ENCODE measurements at places on chromosomes 5 and 9.

DNA sequence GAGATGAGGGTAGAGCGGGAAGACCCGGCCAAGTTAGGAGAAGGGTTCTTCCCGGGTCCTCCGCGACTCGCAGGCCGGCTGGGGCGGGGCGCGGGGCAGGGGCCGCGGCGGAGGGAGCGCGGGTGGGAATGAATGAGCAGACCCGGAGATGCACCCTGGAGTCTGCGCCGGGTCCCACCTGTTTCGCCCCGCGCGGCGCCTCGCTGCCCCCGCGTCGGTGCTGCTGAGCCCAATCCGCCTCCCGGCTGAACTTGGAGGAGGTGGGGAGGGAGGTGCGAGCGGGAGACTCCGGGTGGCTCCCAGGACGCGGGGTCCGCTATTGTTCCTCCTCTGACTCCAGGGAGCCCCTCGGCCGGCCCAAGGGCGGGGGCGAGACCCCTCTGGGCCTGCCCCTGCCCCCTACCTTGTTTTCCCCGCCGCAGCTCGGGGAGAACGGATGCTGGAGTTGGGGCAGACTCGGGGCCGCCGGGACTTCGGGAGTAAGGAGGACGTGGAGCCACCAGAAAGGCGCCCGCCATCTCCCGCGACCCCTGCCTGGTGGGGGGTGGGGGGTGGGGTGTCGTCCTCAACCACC lies 659 bp downstream of the RAI14 start:
- DNase-seq: no peak

DNA sequence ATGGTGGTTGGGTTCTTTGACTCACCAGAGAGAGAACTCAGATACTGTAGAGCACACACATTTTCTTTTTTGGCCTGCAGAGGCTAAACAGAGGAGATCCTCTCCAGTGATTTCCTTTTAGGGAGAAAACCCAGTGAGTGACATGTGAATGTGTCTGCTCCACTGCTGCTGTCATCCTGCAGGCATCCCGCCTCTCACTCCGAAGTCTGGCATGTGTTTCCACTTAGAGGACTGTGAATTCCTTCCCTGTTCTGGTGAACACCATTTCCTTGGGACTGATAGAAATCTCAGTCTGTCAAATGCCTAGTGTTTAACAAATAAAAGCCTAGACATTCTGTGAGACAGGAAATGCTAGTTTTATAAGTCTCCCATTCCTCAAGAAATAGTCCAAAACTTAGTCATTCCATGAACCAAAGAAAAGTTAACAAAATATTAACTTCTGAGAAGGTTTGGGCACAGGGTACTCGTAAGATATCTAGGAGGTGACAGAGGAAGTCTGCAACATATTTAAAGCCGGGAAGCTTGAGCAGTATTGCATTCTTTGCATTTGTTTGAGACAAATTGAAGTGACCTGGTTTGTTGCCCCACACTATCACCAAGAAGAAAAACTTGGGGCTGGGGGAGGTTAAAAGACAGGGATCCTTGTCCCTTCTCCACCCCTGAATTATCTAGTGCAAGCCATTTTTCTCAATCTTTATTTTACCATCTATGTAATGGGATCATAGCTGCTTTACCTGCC lies 74.9 kb upstream of the NIPAL4 start:
- DNase-seq: no peak

DNA sequence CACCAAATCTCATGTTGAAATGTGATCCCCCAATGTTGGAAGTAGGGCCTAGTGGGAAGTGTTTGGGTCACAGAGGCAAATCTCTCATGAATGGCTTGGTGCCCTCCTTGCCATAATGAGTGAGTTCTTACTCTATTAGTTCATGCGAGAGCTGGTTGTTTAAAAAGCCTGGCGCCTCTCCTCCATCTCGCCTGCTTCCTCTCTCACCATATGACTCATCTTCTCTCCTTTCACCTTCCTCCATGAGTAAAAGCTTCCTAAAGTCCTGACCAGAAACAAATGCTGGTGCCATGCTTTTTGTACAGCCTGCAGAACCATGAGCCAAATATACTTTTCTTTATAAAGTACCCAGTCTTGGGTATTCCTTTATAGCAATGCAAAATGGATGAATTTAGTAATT lies 20.9 kb upstream of the ARHGAP26 start:
- DNase-seq: no peak

- no peak for DNase-seq
Measured at GRCh38 chr9:126303488-126303887, 23.1 kb upstream of the MVB12B start.

DNA sequence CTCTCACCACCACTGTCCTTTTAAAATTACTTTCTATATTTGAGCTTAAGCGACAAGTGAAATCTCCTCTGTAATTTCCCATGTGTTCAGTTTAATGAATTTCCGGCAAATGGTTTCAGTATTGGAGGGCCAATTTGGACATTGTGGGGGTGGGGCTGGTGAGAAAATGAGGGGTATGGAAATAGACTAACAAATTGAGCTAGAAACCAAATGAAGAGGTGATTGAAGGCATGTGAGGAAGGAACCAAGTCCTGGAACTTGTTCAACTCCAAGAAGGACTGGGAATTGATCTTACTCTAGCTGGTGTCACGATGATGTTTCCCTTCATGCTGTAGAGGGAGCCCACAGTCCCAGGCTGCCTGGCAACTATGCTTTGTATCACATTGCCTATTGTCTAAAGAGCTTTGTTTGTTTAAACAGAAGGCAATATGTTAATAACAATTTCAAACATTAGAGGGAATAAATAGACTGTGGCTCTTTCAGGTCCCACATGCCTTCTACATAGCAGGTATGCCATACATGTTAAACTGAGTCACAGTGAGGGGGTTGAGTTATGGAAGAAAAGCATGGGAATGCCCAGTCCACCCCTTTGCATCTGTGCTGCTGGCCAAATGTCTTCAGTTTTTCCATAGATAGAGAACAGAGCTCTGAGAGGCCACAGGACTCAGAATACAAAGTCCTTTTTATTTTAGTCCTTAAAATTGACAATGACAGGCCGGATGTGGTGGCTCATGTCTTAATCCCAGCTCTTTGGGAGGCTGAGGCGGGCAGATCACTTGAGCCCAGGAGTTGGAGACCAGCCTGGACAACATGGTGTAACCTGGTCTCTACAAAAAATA lies 25.0 kb upstream of the MATR3 start:
- DNase-seq: no peak

GRCh38 chr9:5113523-5113922 lies 71.9 kb downstream of the INSL6 start:
- DNase-seq: no peak

DNA sequence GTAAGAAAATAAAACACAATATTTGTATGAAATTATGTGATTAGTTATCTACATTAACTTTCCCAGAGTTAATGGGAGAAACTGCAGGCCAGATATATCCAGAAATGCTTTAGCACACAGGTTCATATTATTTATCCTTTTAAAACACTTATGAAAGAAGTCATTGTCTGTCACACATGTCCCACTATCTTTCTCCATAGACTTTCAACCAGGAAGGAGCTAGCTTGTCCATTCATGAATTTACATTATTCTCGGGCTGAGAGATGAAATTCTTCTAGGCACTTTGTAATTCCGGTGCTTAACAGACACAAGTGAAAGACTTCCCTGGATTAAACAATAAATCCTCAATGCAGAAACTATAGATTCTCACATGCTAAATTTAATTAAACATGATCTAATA lies 1043.2 kb downstream of the CDH9 start:
- no peak for DNase-seq

DNA sequence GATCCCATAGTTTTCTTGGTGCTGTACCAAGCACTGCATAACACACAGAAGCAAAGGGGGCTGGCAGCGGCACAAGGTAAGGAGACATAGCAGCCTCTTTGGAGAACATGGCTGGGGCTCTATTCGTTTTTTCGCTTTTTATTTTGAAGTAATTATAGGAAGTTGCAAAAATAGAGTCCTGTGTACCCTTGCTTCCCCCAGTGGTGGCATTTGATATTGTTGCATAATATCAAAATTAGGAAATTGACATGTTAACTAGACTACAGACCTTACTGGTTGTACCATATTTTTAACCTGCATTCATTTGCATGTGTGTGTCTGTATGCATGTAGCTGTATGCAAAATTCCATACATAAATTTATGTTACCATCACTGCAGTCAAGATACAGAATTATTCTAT lies 6.6 kb upstream of the UBQLN1 start:
- DNase-seq: no peak

GRCh38 chr9:8924562-8924961 lies 1125.0 kb upstream of the DMAC1 start:
- DNase-seq: no peak

DNA sequence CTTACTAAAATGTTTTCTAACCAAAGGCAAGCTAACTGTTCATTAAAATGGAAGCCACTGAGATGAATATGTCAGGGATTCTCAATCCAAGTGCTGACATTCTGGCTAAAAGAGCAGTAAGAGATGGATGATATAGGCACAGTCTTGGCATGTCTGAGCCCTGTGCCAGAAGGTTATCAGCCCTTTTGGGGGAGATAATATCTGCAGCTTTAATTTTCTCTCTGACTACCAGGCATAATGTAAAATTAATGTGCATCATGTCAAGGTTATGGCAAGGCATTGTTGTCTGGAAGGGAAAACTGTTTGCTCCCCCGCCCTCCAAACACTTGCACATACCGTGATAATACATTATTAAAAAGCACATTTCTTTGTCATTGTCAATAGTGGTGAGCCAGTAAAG lies 609.8 kb downstream of the ZNF608 start:
- DNase-seq: no peak

GRCh38 chr9:117703537-117703936 lies 666 bp upstream of the TLR4 start:
- DNase-seq: no peak

GRCh38 chr9:18588002-18588401 lies 114.0 kb downstream of the ADAMTSL1 start:
- DNase-seq: no peak

GRCh38 chr5:165258197-165258771 lies 1752.9 kb downstream of the MAT2B start:
- no peak for DNase-seq

DNA sequence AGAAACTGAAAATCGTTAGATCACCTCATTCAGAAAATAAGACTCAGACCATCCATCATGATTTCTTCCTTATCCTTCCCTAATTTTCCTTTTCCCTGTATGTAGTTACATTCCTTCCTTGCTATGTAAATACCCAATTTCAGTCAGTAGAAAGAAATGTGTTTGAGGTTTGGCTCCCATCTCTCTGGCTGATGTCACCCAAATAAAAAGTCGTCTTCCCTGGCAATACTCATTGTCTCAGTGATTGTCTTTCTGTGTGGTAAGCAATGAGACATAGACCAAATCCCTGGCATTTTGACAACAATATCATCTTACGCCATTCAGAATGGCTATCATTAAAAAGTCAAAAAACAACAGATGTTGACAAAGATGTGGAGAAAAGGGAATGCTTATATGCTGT lies 303.9 kb upstream of the EDIL3 start:
- no peak for DNase-seq

GRCh38 chr9:106700676-106701075 lies 162.3 kb upstream of the ZNF462 start:
- no peak for DNase-seq

GRCh38 chr5:168908207-168908606 lies 329.0 kb upstream of the PANK3 start:
- no peak for DNase-seq

DNA sequence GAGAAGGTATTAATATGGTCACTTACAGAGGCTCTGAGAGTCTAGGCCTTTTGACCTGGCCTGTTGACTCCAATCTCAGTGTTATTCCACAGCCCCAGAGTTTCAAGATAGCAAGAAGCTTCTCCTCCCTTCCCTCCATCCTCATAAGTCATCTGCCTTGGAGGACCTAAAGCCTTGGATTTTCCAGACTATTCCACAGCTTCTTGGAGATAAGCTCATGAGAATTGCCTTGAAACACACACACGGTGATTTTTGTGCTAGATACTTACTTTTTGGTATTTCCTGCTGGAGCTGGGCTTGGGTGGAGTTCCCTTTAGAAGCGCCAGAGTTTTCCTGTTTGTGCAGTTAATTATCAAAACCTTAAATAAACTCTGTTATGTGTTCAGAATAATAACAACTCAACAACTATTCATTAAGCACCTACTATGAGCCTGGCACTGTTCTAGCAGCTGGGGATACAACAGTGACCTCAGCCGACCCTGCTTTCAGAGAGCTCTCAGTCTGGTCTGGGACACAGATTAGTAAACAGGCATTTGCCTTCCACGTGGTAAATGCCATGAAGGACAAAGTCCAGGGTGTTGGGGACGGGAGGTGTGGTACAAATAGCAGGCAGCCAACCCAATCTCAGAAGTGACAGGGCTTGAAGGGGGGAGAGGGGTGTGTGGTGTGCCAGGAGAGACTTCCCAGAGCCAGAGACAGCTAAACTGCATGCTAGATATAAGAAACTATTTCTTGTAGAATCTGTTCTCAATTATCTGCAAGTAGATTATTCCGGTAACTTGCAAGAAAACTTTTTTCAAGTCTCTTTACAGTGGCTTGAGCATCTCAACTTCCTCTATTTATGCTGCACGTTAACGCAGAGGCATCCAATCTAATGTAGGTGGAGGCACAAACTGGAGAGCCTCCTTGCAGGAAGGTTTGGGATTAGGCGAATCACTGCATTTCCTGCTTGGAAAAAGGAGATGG lies 55.9 kb upstream of the KLF9 start:
- no peak for DNase-seq

DNA sequence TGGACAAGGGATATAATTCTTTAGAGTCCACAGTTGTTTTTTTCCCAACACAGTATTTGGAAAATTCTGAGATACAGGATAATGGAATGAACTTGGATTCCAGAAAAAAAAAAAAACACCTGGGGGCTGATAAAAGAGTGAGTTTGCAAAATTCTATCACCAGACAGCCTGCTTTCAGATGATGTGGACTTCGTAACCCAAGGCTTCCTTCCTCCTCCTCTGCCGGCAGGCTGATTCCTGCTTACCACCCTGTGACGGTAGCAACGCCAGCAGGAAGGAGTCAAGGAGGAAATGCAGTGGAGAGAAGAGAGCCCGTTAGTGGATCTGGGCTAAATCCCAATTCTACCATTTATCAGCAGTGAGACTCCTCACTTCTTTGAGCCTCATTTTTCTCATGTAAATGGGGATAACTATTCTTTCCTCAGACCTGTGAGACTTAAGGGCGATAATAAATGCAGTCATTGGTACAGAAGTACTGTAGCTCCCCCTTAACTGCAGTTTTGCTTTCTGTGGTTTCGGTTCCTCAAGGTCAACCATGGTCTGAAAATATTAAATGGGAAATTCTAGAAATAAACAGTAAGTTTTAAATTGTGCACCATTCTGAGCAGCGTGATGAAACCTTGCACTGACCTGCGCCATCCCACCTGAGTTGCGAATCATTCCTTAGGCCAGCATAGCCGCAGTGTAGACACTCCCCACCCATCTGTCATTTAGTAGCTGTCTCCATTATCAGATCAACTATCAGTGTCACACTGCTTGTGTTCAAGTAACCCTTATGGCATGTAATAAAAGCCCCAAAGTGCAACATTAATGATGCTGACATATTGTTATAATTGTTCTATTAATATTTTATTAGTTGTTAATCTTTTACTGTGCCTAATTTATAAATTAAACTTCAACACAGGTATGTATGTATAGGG lies 71.4 kb downstream of the DCP2 start:
- DNase-seq: no peak

GRCh38 chr5:148843510-148844318 lies 17.3 kb downstream of the ADRB2 start:
- no peak for DNase-seq
